ENCODE measurements at places on chromosomes 11 and 22. TPM values are rescaled to one million over a fixed set of nuclear protein-coding genes. Genes with fewer than 3 reads are reported as not detected.

Gene PLAAT4
- 1.2 TPM for total RNA-seq

Gene CYP2D6
- total RNA-seq, result 1.7 TPM

Gene KRTAP5-8
- not detected for total RNA-seq

Gene GVQW3
- 15.8 TPM for total RNA-seq

Gene ANO5
- not detected for total RNA-seq
